ENCODE measurements at places on chromosomes 16 and 17.

DNA sequence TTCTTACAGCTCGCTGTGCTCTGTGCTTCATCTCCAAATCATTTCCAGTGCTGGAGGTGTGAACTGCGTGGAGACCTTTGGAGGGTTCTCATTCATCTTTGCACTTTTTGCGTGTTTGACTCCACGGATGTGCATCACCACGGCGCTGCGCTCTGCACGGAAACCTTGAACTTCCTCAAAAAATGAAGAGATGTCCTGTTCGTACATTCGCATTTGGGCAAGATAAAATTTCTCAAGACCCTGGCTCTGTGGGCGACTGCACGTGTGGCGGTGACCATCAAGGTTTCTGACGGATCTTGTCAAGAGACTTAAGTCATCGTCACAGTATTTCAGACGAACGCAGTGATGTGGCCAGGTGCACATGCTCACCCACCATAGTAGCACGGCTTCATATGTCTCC is 10.3 kb upstream of the PVALEF start:
- DNase-seq: peak; percentile 19

GRCh38 chr16:58236831-58237230 is 38.9 kb upstream of the CSNK2A2 start:
- no peak for DNase-seq

DNA sequence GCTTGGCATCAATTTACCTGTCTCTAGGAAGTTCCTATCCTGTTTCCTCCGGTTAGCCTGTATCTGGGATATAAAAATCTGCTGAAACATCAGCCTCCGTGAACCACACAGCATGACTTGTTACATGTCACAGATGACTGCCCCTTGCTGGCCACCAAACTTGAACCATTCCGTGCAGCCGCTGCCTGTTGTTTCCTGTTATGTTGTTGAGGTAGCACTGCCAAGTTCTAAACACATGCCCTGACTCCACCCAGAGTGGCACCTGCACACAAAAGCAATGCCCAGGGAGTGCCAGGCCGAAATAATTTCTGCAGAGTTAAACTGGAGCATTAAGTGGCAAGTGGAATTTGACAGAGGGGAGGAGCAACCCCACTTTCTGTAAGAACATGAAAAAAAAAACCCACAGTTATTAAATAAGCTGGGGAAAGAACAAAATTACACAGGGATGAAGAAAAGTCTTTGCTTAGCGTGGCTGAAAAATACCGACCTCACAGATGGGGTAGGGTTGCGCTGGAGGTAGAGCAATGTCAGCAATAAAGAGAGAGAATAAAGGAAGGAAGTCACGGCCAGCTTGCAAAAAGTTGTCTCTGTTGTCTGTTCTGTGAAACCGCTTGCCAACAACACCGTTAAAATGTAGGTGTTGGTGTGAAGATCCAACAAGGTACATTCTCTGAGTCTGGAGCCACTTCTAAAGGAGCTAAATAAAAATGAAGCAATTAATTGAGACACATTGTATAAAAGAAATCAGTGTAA is 174.6 kb upstream of the CDH13 start:
- DNase-seq: no peak

DNA sequence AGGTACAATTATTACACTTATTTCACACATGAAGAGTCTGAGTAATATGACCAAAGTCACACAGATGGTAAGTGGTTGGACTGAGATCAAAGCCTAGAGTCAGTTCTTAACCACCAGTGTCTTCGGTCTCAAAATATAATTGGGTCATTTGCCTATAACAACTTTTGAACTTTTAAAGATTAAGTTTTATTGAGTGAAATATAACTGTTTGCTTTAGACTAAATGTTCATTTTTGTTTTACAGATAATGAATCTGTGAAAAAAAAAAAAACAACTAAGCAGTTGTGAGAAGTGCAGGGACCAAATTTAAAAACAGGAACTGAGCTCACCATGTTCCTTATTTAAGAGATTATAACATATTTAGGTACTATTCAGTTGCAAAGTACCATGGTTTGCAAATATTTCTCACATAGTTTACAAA is 150.1 kb downstream of the ITFG1 start:
- no peak for DNase-seq

DNA sequence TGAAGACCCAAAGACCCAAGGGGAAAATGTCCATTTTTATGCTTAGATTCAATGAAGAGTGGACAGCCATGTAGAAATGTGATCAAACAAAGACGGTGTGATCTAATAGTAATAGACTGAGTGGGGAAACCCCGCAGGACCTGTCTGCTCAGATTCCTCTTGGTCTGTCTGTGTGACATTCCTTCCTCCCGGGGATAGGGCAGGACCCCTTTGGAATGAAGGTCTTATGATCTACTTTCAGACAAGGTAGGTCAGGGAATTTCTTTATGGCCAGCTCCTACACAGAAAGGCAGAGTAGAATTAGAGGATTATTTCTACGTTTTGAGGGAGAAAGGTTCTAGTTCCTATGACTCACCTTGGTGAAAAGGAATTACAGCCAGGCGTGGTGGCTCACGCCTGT is 267.6 kb downstream of the STX8 start:
- DNase-seq: no peak

DNA sequence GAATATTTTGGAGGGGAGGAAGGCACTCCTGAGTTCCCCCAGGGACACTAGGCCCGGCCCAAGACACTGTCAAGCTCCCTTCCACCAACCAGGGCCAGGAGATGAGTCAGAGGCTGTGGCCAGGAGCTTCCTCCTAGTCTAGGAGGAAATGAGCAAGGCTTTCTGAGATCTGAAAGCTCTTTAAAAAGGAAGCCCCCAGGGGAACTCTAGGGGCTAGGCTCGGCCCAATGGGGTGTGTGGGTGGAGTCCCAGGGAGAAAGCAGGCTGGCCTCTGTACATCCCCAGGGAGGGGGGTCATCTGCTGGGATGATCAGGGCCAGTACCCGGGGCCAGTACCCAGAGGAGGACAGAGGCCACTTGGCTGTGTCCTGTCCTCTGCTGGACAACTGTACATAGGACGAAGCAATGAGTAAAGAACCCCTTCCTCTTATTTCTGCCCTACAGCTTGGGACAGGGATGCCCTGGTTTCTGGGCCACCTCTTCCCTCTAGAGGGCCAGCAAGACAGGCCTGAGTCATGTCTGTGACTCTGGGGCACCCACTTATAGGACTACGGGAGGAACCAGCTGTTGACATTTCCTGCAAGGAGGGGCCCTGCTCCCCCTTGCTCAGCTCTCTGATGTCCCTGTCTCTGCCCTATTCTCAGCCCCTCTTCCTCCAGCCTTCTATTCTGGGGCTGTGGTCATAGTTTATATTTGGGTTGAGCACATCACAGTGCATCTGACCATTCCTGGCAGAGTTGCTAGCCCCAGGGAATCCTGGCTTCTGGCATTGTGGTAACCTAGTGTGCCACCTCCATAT is 2.7 kb downstream of the FHOD1 start:
- peak; percentile 86 for DNase-seq

DNA sequence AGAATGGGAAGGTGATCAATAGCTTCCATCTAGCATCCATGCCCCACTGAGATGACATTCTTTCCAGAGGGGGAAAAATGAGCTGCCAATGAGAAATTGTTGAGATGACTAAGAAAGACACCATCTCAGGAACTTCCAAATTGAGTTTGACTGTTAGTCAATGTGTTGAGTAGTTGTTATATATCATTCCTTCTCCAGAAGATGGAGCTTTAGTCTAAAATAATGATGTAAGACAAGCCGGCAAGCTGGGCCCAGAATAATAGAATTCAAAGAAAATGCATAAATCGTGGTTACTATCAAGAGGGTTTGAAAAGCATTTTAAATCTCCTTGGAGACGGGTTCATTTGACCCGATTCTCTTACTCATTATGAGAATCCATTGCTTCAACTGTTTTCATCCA is 71.0 kb upstream of the ATF7IP2 start:
- DNase-seq: no peak

GRCh38 chr17:78839235-78839761 is 1.3 kb downstream of the USP36 start:
- no peak for DNase-seq

GRCh38 chr17:9468532-9468931 is 107.1 kb downstream of the STX8 start:
- DNase-seq: no peak

- DNase-seq: no peak
Observed at GRCh38 chr16:53960954-53961616, 257.1 kb downstream of the FTO start.

- no peak for DNase-seq
Observed at GRCh38 chr17:8679126-8679525, 48.6 kb upstream of the MYH10 start.

Measured in CD4-positive, alpha-beta T cell treated with Interferon gamma for 1 hour (primary cell).